ENCODE measurements at places on chromosomes 6 and 20.

GRCh38 chr6:167485186-167485978, 160.5 kb downstream of the TTLL2 start:
- DNase-seq = no peak

- DNase-seq = no peak
Measured at GRCh38 chr6:1574890-1575209, 34.9 kb upstream of the FOXC1 start.

GRCh38 chr6:147467428-147467827, 41.1 kb upstream of the SAMD5 start:
- no peak for DNase-seq

- no peak for DNase-seq
Measured at GRCh38 chr6:43736844-43737243, 33.2 kb upstream of the VEGFA start.

- DNase-seq = no peak
Measured at GRCh38 chr6:115360602-115361325, 699.9 kb downstream of the FRK start.

DNA sequence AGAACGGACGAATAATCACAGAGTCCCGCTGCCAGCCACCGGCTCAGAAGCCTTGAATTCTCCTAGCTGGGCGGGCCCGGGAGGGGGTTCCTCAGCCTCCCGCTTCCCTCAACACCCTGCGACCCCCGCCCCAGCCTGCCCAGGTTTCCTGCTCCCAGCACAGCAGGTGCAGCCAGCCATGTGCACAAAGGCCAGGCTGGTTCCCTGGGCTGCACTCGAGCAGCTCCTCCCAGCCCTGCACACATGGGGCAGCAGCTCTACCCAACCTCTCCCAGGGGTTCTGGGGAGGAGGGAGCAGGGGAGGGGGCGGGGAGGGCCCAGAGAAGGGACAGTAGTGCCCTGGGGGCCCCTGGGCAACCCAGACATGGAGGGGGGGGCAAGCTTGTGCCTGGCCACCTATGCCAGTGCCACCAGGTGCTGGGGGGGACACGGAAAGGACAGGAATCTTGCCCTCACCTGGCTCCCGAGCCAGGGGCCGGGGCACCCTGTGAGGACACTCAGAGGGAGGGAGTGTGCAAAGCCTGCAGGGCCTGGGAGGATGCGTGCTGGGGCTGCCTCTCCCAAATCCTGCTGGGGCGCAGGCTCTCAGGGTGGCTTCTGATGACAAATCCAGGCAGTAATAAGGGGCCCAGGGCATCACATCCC, 1.2 kb upstream of the NTSR1 start:
- no peak for DNase-seq
